ENCODE measurements at places on chromosomes 12 and 14.
A peak's percentile ranks its signal among the peaks of the same experiment; 100 is the strongest.

- DNase-seq, result no peak
Measured at GRCh38 chr12:71141378-71141926, 16.3 kb downstream of the TSPAN8 start.

GRCh38 chr14:92499234-92499633 lies 14.3 kb upstream of the RIN3 start:
- no peak for DNase-seq

- DNase-seq, result no peak
Measured at GRCh38 chr12:27277846-27278260, 33.8 kb downstream of the STK38L start.

GRCh38 chr12:80193865-80194264 lies 94.5 kb downstream of the OTOGL start:
- no peak for DNase-seq

DNA sequence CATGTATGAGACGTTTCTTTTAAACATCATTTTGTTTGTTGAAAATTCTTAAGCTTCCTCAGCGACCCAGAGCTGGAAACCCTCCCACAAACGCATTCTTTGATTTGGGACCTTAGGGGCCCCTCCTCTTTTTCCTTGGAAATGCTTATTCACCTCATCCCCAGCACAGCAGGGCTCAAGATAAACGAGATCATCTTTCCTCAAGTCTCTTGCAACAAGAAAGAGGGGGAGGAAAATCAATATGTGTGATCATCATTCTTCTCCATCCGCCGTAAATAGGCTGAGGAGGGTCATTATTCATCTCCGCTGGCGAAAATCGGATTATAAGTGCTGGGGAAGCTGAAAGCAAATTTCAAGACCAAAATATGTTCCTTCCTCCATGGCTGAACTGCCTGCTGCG lies 1415.2 kb downstream of the AACS start:
- DNase-seq, result no peak

DNA sequence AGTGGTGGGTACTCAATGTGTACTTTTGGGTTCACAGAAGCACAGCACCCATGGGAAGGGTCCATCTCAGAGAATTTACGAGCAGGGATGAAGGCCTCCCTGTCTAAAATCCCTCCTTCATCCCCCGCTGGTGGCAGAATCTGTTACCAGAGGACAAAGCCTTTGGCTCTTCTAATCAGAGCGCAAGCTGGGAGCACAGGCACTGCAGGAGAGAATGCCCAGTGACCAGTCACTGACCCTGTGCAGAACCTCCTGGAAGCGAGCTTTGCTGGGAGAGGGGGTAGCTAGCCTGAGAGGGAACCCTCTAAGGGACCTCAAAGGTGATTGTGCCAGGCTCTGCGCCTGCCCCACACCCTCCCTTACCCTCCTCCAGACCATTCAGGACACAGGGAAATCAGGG lies 1.5 kb upstream of the GPR162 start:
- DNase-seq, result no peak

GRCh38 chr14:64244279-64244678 lies 49.9 kb downstream of the ESR2 start:
- no peak for DNase-seq

- no peak for DNase-seq
Measured at GRCh38 chr14:84129941-84130340, 1400.0 kb upstream of the FLRT2 start.

DNA sequence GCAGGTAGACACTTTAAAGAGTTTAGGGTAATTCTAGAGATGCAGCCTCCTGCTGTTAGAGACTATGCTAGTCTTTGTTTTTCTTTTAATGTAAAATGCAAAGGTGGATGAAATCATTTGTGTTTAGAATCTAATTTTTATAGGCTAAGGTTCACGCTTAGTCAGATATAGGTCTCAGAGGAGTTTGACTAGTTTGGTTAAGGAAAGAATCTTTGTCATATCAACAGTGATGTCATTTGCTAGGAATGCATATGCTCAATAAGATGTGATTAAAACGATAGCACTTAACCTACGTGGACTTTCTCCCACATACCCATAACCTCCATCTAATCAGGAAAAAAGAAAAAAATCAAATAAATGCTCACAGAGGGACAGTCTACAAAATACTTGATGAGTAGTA lies 859.3 kb upstream of the ATXN7L3B start:
- DNase-seq, result no peak

GRCh38 chr14:81605660-81606059 lies 72.0 kb upstream of the SEL1L start:
- DNase-seq, result no peak

GRCh38 chr12:79765157-79765556 lies 74.4 kb upstream of the PAWR start:
- DNase-seq, result no peak

DNA sequence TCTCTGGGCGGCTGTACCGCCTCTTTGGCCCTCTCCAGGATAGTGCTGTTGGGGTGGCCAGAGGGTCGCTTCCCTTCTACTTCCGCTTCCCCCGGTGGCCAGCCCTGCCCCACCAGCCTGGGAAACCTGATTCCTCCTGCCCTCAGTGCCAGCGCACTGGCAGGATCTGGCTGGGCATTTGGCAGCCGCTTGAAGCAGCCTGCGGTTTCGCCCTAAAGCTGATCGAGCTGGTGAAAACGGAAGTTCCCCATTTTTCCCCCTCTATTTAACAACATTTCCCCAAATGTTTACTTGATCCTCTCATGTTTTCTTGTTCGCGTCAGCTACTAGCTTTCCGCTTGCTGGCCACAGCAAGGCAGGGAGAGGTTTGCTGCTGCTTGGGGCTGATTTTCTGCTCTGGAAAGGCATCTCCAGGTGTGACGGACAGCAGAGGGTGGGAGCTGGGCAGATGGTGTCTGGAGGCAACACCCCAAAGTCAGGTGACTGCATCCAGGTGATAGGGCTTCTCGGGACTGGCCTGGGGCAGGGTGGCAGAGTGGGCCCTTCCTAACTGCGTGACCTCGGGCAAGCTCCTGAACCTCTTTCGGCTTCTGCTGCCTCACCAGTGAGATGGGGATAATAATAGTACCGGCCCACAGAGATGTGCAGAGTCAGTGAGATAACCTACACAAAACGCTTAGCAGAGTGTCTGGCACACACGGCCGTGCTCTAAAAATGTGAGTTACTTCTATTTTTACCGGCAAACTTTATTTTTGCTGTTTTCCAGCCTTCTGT lies 53.1 kb downstream of the TSPAN9 start:
- DNase-seq, result no peak

- DNase-seq, result no peak
Measured at GRCh38 chr12:121778567-121779421, 14.7 kb downstream of the RHOF start.

- DNase-seq, result no peak
Measured at GRCh38 chr14:50362764-50363713, 33.6 kb downstream of the CDKL1 start.

DNA sequence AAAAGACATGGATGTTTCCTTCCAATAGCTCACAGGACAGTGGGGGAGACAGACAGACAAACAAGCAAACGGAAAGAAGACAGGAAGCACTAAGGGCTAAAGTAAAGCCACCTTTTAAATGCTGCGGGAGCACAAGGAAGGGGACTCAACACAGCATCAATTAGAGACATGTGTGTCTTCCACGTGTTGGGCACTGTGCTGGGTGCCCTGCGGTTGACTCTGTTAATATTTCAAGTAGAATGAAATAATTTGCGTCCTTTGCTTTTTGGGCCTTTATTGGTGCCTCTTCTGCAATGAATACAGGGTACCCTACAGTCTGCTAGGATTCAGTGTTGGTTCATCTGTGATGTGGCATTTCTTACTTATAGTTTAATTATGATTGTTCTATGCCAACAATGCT lies 90.9 kb upstream of the CPM start:
- no peak for DNase-seq

DNA sequence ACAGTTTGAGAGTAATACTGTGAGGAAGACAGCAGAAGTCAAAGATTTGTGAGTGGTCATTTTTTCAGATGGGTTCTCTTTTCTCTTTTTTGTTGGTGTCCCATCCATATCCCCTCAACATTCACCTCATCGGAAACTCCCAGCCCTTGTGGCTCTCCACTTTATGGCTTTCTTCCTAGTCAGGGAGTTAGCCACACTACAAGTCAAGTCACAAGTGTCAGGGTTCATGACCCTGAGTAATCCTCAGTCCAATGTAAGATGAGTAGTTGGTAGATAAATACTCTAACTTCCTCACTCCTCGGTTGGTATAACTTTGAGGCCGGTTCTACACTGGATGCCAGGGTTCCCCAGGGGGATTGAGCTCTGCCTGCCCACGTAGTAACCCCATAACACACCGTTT lies 41.4 kb downstream of the PTGER2 start:
- DNase-seq, result no peak

DNA sequence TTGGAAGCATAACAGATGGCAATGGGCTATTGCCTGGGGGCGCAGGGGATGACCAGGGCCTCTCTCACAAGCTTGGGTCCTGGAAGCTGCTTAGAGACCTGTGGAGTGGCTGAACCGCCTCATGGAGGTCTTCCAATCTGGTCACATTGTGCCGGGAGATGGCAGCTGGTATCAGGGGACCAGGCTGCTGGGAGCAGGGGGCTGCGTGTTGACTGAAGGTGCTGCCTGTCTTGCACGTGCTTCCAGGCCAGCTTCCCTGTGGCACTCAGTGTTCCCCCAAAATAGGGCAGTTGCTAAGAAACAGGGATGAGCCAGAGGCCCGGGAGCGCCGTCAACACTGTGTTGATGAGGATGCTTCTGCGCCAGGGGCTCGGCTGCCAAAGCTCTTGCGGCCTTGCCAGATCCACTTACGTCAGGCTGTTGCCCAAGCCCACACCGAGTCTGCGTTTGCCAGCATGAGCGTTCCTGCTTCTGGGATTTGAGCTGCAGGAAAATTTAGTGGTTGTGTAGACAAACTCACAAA lies 39.8 kb downstream of the ELK3 start:
- no peak for DNase-seq

GRCh38 chr12:56687223-56688128 lies 608 bp downstream of the PTGES3 start:
- no peak for DNase-seq

DNA sequence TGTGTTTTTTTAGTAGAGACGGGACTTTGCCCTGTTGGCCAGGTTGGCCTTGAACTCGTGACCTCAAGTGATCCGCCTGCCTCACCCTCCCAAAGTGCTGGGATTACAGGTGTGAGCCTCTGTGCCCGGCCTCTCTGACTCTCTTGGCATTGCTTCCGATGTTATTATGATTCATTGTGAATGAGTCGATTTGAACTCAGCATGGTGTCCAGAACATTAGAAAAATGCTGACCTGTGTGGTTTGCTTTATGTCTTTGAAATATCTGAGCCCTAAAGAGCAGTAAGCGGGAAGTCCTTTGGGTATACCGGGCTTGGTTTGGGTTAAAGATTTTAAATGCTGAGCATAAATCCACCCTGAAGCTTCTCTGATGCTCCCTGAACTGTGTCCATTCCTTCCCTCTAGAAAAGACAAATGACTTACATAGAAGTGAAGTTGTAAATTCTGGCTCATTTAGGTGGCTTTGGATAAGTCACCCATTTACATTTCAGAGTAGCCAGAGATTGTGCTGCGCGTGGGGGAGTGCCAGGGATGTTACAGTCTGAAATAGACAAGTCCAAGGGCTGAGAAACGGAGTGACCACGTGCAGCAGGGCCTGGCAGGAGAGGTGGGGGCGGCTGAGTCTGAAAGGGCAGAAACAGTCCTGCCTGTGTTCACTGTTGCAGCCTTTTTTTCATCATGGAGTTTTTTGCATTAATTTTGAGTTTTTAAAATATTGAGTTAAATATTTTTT lies 39.6 kb downstream of the SLC15A4 start:
- no peak for DNase-seq

- DNase-seq, result no peak
Measured at GRCh38 chr14:72740966-72741825, 152.7 kb downstream of the DPF3 start.

DNA sequence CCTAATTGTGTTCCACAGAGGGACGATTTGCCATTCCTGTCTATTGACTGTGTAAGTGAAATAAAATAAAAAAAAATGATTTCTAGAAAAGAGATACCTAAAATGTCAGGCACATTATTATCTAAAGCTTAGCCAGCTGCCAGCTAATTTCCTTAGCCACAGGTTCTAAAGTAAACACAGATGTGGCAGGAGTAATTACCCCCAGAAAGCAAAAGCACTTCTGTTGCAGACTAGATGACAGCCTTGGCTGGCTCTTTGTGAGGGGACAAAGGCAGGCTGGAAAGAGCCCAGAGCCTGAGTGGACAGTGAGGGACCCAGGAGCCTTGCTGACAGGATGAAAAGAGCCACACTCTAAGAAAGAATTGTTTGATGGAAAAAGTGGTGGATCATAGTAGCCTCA lies 418.1 kb downstream of the LRIG3 start:
- peak; percentile 61 for DNase-seq

- DNase-seq, result peak; percentile 23
Measured at GRCh38 chr12:47870175-47870781, 34.5 kb downstream of the VDR start.

DNA sequence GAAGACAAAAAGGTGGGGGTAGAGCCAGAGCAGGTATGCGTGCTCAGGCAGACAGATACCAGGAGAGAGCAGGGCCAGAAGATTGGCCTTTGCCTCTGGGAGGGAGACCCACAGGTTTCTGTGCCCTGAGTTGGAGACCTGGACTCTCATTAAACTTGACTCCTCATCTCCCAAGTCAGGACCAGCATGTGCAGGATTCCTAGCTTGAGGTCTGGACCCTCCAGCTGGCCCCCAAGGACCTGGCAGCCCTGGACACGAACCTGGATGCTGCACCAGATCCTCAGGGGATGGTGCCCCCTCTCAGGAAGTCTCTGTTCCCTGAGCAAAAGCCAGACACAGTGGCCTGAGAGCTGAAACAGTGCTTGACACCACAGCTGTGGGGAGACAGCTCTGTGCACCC lies 10.5 kb upstream of the KRT73 start:
- no peak for DNase-seq

GRCh38 chr14:88089445-88089844 lies 84.5 kb downstream of the GPR65 start:
- DNase-seq, result no peak

DNA sequence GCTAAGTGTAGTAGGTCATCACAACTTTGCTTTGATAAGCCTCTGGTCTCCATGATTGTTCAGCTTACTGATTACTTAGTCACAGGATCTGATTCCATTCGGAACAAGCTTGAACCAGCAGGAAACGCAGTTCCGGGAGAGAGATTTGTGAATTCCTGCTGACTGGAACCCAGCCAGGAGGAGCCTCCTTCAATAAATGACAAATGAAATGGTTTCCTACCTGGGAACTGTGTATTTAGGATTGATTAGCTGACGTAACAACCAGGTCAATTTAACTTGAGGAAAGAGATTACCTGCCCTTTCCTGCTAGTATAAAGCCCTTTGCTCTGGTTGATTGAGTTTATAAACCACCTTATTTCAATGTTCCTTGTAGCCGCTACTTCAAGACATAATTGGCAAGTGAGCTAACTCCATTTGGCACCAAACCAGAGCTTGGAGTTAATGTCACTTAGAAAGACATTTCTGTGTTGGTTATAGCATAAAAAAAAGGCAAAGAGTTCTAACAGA lies 35.1 kb upstream of the KCNH3 start:
- no peak for DNase-seq

DNA sequence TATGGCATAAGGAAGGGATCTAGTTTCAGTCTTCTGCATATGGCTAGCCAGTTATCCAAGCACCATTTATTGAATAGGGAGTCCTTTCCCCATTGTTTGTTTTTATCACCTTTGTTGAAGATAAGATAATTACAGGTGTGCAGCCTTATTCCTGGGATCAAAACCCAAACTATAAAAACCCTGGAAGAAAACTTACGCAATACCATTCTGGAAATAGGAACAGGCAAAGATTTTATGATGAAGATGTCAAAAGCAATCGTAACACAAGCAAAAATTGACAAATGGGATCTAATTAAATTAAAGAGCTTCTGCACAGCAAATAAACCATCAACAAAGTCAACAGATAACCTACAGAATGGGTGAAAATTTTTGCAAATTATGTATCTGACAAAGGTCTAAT lies 128.5 kb upstream of the DCN start:
- DNase-seq, result no peak

Measured in neuronal stem cell (in vitro differentiated cells).